ENCODE measurements at places on chromosomes 12 and 14. TPM values are rescaled to one million over a fixed set of nuclear protein-coding genes. Genes with fewer than 3 reads are reported as not detected.

MCRS1 gene
- 66.1 TPM for total RNA-seq

VAMP1 gene
- 4.2 TPM for total RNA-seq

ADAM21 gene
- total RNA-seq, result not detected

PSMA6 gene
- 171 TPM for total RNA-seq

C3AR1 gene
- 7.4 TPM for total RNA-seq

AQP2 gene
- total RNA-seq, result not detected

ANO4 gene
- 0.89 TPM for total RNA-seq

GPR65 gene
- total RNA-seq, result 0.18 TPM

PHETA1 gene
- total RNA-seq, result 39.1 TPM

P2RX7 gene
- total RNA-seq, result 0.46 TPM

MSRB3 gene
- total RNA-seq, result 20.4 TPM

SLCO1A2 gene
- total RNA-seq, result not detected

DCN gene
- total RNA-seq, result 315 TPM

KRT6C gene
- not detected for total RNA-seq

PMCH gene
- not detected for total RNA-seq

CNPY2 gene
- 90.5 TPM for total RNA-seq

PRH2 gene
- total RNA-seq, result not detected

RTL1 gene
- total RNA-seq, result not detected

SMCO3 gene
- not detected for total RNA-seq

GZMB gene
- total RNA-seq, result 1.3 TPM

KRT83 gene
- not detected for total RNA-seq

BCL7A gene
- 6.5 TPM for total RNA-seq

CD69 gene
- 2.6 TPM for total RNA-seq

PLEKHD1 gene
- total RNA-seq, result 0.14 TPM

HCAR2 gene
- not detected for total RNA-seq

KRT73 gene
- not detected for total RNA-seq

NINJ2 gene
- 5.5 TPM for total RNA-seq

RPGRIP1 gene
- total RNA-seq, result 0.17 TPM

MYF6 gene
- total RNA-seq, result not detected

KLRF2 gene
- not detected for total RNA-seq

ACVRL1 gene
- 214 TPM for total RNA-seq

GALNT8 gene
- 41.0 TPM for total RNA-seq

CEP170B gene
- total RNA-seq, result 76.4 TPM

MUCL1 gene
- not detected for total RNA-seq

All from left colon (tissue), 2 donors.